Frontal cortex (tissue), 4 donors: ENCODE measurements at places on chromosomes 4 and X.

DNA sequence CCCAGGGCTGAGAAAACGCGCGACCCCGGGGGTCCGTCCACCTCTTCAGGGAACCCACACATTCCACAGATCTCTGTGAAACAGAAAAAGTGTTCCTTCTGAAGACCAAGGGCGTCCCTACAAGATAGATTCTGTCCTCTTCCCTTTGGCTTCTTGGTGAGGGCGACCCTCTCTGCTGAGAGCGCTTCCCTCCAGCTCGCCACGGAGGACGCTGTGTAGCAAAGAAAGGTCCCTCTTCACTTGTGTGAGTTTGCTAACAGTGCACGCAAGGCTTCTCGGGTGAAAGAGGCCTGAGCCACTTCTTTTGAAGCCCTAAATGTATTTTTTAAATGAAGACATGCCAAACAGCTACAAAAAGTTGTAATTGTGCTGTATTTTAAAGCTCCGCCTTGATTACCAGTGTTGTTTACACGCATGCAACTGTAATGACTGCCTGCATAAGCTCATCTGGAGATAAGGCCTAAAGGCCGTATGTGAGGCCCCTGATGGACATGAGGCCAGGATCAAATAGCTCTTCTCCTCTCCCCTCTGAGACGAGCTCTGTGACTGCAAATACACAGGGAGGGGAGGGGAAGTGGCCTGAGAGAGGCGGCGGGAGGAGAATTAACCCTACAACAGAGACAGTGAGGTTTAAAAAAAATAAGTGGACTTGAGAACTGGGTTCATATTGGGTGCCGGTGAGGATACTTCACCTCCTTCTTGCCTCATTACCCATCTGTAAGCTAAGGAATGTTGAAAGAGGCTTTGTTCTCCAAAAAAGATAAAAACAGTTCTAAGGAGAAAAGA lies 95.5 kb downstream of the SOWAHB start:
- DNase-seq = no peak

GRCh38 chrX:45240301-45240700 lies 39.6 kb upstream of the DIPK2B start:
- DNase-seq = no peak

DNA sequence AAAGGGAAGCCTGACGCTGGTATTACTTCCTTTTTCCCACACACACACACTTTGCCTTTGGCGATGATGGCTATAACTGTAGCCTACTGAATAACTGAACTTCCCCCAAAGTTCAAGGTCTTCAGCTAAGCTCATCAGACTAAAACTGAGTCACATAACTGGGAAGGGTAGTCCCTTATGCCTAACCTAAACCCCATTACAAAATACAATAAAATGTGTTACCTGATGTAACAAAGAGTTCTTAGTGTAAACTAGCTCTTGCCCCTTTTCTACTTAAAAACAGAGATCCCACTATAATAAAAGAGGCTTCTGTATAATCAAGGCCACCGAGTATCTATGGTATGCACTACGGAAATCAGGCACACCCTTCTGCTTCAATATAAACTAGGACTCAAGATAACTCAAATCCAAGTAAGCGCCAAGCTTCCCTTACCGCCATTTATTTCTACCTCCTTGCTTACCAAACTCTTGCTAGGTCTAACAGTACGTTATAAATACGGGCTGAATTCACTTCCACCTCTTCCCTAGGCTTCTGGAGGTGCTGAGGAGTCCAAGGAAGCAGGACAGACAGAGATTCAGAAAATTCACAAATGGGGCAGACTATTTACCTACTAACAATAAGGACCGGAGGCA lies 2.4 kb downstream of the OTUD4 start:
- DNase-seq = no peak

DNA sequence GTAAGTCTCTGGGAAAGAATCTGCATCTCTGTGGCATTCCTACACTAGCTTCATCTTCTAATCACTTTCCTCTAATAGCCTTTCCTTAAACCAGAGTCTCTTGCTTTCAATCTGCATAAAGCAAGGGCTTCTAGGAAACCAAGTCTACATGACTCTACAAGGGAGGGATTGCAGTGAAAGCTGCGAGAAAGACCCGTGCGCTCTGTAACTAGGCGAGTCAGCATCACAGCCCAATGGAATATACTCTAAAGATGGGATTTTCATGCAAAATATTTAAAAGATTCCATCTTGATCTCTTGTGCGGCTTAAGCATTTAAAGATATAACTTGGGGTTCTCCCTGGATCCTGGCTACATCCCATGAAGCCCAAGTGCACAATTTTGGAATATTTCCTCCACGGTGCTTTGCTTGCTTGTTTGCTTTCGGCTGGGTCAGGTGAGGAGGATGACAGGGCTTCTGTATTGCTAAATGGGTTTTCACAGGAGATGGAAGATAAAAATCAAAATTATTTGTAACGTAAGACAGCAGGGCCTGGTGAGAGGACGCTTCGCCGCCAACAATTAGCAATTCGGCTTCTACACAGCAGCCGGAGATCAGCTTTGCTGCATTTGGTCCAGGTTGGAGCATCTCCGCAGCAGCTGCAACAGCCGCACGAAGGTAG lies 687 bp upstream of the GRIA2 start:
- no peak for DNase-seq

DNA sequence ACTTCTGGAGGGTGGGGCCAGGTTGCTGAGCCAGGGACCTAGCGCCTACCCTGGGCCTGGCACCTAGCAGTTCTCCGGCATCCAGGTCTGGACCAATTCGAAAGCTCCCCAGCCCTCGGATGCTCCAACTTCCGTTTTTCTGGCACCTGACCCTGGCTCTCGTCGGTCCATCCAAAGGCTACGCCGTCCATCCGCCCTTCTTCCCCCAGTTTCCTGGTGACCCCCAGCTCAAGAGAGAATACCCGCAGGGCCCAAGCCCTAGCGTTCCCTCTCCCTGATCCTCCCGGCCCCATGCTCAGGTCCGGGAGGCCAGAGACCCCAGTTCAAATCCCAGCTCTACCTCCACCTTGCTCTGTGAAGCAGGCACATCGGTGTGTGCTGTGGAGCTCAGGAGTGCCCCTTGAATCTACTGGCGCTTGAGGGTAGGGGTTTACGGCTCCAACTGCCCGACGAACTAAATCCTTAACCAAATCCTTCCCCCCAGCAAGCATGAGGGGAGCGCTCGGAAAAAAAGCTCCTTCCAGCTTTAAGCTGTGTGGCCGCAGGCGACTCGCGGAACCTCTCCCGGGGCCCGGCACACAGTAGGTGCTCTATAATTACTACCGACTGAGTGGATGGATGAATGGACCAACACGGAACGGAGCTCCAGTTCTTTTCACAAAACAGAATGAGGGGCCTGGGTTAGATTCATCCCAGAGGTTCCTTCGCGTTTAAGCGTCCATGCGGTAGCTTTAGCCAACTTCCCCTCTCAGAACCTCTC lies 1.1 kb downstream of the CRMP1 start:
- DNase-seq = no peak

GRCh38 chr4:168562041-168562571 lies 65.3 kb downstream of the PALLD start:
- DNase-seq = no peak

DNA sequence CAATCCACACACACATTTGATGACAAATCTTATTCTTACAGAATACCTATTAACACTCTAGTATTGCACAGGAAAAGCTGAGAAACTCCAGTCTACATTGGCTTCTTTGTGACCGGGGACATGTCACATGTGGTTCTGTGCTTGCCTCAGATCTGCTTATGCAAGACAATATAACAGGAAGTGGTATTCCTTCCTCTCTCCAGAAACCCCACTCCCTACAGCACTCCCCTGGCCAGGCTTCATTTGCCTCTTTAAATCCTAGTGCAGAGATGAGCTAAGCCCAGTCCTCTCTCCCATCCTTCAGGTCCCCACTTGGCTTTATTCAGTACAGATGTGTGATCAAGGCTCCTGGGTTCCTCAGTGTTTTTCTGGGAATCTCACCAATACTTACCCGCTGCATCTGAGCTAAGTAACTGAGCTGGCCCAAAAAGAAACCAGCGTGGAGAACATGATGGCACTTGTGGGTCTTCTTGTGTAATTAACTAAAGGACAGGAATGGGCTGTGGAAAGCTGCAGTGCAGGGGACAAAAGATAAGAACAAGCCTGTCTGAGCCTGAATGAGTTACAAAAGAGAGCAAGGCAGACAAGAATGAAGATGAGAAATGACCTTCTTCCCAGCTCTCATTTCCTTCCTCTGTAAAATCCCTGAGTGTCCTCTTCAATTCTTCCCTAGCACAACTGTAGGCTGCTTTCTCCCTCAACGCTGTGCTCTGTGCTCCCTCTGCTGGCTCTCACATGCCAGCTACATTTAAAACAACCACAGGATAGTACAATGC lies 105.6 kb downstream of the HNRNPD start:
- peak; percentile 38 for DNase-seq

- peak; percentile 11 for DNase-seq
Observed at GRCh38 chr4:87353592-87353991, 30.9 kb upstream of the HSD17B13 start.

- DNase-seq = peak; percentile 57
Observed at GRCh38 chr4:21948347-21949072, at the start of gene KCNIP4. TSS of gene KCNIP4 (minus strand) at chr4:21948772.

- DNase-seq = no peak
Observed at GRCh38 chrX:103806862-103807474, 25.1 kb downstream of the RAB9B start.

- no peak for DNase-seq
Observed at GRCh38 chr4:19831644-19832285, 419.9 kb upstream of the SLIT2 start.

- no peak for DNase-seq
Observed at GRCh38 chr4:2583092-2583491, 46.6 kb downstream of the FAM193A start.

DNA sequence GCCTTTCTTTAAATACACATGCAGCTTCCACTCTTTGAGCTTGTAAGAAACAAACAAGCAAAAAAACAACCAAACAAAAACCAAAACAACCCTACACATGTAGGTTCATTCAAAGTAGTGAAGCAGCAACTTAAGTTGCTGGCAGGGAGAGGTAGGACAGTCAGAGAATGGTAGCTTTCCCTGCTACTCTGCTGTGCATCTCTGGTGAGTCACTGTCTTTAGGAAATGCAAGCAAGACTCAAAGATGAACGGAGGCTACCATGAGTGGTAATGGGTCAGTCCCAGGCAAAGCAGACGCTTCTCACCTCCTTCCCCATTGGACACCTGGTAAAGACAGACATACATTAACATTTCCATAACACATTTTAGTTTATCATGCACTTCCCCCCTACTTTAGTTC lies 43.2 kb downstream of the PGRMC2 start:
- no peak for DNase-seq

DNA sequence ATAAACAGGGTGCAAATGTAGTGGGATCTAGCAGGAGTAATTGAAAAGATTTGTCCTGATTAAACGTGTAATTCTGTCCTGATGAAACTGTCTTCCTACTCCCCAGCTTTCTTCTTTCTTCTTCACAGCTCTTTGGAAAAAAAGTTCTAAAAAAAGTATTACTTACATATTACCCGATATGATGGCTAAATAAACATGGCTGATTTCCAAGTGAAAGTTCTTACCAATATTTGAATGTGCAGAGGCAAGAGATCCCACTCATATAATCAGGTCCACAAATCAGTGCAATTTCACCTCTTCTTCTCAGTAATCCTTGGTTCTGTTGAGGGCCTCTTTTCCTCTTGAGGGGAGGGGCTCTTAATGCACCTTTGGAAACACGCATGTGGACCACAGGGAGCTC lies 78.7 kb downstream of the ZNF827 start:
- no peak for DNase-seq

GRCh38 chr4:98746936-98747335 lies 88.5 kb upstream of the TSPAN5 start:
- DNase-seq = no peak

DNA sequence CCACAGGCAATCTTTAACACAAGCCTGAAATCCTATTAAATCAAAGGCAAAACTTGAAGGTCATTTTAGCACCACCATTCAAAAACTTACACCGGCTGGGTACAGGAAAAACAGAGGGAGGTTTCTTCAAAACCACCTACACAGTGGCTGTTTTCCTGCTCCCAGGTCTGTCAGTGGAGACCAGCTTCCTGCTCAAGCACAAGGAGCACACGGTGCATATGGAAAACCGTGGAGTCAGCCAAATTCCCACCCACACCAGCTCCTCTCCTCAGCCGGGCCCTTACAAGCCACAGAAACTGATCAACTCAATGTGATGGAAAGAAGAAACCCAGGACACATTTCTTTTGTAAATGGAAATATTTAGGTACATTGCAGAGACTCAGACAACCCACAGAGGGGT lies 14.3 kb upstream of the FAM241A start:
- no peak for DNase-seq

DNA sequence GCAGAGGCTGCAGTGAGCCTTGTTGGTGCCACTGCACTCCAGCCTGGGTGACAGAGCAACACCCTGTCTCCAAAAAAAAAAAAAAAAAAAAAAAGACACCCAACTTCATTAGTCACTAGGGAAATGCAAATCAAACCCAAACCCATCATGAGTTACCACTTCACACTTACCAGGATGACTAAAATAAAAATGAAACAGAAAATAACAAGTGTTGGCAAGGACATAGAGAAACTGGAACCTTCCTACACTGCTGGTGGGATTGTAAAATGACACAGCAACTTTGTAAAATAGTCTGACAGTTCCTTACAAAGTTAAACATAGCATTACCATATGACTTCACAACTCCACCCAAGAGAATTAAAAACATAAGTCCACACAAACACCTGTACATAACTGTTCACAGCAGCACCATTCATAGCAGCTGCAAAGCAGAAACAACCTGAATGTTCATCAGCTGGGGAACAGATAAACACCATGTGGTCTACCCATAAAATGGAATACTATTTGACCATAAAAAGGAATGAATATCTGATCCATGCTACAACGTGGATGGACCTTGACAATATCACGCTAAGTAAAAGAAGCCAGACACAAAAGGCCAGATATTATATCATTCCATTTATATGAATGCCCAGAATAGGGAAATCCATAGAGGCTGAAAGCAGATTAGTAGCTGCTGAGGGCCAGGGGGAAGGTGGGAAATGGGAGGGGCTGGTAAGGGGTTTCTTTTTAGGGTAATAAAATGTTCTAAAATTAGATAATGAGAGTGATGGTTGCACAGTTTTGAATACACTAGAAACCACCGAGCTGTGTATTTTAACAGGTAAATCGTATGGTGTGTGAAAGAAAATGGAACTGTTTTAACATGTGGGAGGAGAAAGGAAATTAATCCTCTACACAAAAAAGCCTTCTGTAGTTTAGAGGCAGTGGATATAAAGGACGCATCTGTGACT lies 18.3 kb downstream of the CD99L2 start:
- no peak for DNase-seq

- no peak for DNase-seq
Observed at GRCh38 chrX:96707804-96708203, 23.2 kb downstream of the DIAPH2 start.
